ENCODE measurements at places on chromosomes 4 and X.

DNA sequence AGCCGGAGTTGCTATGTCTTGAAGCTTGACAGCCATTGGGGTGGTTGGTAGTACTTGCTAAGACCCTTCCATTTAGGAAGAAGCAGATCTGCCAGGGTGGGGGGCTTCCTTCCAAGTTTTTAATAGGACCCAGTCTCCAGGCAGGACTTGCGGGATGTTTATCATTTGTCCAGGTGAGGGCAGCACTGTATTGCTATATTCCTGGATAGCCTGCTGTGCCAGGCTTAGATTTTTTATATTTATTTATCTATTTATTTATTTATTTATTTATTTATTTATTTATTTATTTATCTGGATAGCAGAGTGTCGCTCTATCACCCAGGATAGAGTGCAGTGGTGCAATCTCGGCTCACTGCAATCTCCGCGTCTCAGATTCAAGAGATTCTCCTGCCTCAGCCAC, 87.4 kb upstream of the CT45A1 start:
- DNase-seq: no peak

GRCh38 chr4:81180916-81181315, 34.1 kb downstream of the PRKG2 start:
- DNase-seq: no peak

DNA sequence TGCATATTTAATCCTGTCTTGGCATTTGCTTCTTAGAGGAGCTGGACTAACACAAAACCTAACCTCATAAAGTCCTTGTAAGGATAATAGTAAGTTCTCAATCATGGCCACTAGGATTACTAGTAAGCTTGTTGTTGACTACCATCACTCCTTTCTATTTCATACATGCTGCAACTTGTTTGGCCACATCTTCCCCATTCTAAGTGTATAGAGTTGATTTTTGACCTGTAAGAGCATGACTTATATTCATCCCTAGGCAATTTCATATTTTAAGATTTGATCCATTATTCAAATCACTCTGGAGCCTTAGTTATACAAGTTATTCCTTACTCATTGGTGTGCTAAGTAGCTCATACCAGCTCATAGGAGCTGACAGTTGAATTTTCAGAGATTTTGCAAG, 109.4 kb downstream of the EFHC2 start:
- no peak for DNase-seq

DNA sequence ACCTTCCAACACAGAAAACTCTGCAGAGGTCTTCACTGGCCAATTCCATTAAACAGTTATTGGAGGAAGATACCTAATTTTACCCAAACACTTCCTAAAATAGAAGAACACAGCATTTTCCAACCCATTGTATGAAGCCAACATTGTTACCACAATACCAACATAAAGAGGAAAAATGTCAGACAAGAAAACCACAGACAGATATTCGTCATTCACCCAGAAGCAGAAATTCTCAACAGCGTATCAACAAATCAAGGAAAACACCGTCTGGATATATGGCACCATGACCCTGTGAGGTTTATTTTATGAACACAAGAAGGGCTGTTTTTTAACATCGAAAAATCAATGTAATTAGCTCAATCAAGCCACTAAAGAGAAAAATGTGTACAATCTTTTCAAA, 255.6 kb downstream of the ASMT start:
- no peak for DNase-seq

DNA sequence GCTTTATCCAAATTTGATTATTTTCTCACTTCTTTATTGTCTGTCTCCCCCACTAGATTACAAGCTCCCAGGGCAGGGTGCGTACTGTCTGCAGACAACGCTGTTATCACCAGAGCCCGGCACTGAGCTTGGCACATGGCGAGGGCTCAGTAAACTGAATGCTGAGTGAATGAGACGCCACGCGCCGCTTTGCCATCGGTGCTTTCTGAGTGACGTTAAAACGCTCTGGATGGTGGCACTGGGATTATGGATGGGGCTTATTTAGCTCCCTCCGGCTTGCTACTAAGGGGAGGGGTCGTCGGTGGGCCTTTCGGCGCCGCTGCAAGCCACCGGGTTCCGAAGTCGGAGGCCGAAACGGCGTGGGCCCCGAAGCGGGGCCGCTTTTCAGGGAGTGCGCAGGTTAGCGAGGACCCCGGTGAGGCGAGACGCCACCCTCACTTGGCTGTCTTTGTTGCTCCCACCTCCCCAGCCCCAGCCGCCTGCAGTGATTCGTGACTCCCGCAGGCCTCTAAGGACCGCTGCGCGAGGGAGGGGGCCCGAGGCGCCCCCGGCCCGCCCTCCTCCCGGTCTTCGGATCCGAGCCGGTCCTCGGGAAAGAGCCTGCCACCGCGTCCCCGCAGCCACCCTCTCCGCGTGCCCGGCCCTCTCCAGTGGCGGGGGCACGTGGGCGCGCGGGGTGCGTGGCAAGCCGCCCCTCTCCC, 569 bp upstream of the FHL1 start:
- no peak for DNase-seq

- no peak for DNase-seq
Observed at GRCh38 chr4:133160853-133161252, 11.8 kb downstream of the PCDH10 start.

Data from stimulated activated CD4-positive, alpha-beta T cell treated with anti-CD3 and anti-CD28 coated beads, Interleukin-1b, Interleukin-23, amount 100 ng/mL, for 24 hours (primary cell).